ENCODE measurements at places on chromosomes 11 and 22.
A peak's percentile ranks its signal among the peaks of the same experiment; 100 is the strongest.

- DNase-seq, result peak; percentile 78
These were observed 22.1 kb upstream of the SYT7 start for GRCh38 chr11:61602775-61603569.

- DNase-seq, result no peak
These were observed 1.1 kb upstream of the NECTIN1 start for GRCh38 chr11:119729951-119730613.

DNA sequence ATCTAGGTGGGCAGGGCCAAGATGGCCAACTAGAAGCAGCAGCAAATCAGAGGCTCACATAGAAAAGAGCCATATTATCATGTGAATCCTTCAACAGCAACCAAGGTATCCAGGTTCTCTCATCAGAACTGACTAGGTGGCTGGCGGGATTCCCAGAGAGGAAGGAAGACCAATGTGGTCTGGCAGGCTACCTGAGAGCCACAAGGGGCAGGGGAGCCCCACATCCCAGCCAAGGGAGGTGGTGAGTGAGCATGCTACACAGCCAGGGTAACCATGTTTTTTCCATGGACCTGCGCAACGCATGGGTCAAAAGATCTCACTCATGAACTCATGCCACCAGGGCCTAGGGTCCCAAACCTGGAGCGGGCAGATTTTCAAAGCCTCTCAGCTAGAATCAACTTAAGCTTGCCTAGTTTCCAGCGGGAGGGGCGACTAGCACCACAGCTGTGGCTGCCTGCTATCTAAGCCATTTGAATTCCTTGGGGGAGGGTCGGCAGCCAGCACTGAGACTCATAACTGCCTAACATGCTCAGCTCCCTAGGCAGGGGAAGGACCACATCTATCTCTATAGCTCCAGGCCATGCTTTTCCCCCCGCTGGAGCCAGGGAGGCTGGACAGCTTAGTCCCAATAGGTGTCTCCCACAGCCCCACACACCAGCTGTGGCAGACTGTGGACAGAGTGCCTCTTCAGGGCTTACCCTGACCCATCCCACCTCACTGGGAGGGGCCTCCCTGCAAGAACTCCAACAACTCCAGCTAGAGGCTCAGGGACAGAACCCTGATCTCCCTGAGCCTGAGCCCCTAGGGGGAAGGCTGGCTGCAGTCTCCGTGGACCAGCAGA lies 28.7 kb upstream of the CASP12 start:
- DNase-seq, result no peak

GRCh38 chr11:119417726-119418540 lies 5.0 kb downstream of the THY1 start:
- DNase-seq, result peak; percentile 93

- DNase-seq, result no peak
These were observed 46.6 kb downstream of the BMAL1 start for GRCh38 chr11:13324141-13324540.

DNA sequence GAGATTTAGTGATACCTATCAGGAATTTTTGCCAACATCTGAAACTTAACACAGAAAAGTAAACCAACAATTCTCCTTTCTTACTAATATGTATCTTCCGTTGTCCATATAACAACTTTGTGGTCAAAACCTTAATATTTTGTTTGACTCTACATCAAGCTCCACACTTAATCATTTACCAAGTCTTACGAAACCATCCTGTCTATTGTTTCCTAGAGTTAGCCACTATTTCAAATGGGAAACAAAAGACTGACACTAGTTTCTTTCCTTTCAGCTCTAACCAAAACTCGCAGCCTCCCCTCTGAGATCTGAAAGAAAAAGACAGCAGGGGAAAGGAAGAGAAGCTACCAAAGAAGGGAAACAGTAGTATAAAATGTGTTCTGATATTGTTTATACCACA lies 26.5 kb upstream of the PRDM10 start:
- no peak for DNase-seq

GRCh38 chr22:46866591-46866990 lies 104.1 kb downstream of the TBC1D22A start:
- DNase-seq, result no peak

GRCh38 chr11:78080818-78081495 lies 1.3 kb upstream of the NDUFC2 start:
- no peak for DNase-seq

DNA sequence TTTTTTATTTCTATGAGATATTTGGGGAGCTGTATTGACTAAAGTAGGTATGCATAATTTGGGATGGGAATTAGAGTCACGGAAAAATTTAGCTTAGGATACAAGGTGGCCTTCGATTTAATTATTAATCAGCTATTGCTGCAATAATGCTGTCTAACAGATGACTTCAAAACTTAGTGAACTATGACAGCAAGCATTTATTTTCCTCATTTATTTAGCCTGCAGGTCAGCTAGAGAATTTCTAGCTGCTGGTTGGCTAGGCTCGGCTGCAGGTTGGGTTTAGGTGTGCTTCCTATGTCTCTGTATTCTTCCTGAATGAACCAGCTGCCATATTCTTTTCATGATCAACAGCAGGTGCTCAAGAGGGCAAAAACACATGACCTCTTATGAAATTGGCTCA lies 181.8 kb upstream of the RAG2 start:
- no peak for DNase-seq

Measured in NCI-H226 (cell line).